Naive thymus-derived CD8-positive, alpha-beta T cell (primary cell): ENCODE measurements at places on chromosomes 16 and 17.
A peak's percentile ranks its signal among the peaks of the same experiment; 100 is the strongest.

DNA sequence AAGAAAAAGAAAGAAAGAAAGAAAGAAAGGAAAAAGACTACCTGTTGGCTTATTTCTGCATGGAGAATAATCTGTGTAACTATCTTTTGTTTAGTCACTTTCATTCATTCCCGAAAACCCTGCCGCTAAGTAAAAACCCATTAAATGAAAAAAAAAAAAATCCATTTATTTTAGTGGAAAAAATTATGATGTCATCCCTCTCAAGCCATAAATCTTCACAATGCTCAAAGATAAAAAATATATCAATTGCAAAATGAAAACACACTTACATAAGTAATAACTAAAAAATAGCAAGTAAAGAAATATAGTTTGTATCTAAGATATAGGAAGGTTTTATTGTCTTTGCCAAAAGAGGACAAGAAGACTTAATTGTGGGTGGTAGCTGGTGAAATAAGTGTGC, 46.5 kb upstream of the CPPED1 start:
- no peak for DNase-seq

DNA sequence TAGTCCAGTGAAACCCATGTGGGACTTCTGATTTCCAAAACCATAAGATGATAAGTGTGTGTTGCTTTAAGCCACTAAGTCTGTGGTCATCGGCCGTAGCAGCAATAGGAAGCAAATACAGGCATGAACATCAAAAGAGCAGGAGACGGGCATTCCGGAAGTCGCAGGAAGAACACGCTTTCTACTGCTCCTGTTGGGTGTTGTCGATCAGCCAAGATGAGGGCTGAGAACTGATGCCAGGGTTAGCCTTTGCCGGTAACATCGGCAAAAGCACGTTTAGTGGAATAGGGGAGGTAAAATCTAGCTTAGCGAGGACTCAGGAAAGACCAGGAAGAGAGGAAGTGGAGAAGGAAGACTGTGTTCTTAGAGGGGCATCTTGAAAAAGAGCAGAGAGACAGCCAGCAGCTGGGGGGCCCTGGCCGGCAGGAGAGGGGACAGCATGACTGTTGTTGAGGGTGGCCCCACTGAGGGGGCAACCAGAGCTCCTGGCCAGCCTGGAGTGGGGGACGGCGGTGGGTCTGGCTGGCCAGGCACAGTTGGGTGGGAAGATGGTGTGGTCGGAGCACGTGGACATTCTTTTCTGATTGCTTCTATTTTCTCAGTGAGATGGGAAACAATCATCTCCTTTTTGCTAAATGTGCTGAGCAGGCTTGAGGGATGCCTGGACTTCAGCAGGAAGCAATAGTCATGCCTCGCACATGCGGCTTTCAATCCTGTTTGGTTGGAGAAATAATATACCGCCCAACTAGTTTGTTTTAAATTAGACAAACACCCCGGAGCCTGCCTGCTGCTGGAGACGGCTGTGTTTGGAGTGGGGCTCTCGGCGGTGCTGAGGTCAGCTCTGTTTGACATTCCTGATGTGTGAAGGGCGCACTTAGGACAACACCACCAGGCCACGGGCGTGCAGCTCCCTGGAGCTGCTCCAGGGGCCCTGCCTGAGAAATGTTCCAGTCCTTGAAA, 109.9 kb downstream of the METRNL start:
- DNase-seq, result no peak

DNA sequence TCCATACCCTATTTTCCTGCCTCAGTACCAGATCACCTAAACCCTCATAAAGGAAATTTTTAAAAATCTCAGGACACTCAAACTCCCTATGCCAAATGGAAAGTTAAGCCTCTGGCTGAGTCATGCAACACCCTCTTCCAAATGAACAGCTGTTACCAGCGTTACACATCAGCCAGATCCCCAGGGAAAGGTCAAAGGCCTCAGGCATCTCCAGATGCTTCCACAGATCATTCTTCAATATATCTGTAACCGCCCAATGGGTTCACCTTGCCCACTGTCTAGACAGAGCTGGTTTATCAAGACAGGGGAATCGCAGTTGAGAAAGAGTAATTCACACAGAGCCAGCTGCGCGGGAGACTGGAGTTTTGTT, 29.1 kb upstream of the SHCBP1 start:
- DNase-seq, result no peak

- no peak for DNase-seq
Measured at GRCh38 chr16:19432429-19432828, 14.7 kb downstream of the TMC5 start.

DNA sequence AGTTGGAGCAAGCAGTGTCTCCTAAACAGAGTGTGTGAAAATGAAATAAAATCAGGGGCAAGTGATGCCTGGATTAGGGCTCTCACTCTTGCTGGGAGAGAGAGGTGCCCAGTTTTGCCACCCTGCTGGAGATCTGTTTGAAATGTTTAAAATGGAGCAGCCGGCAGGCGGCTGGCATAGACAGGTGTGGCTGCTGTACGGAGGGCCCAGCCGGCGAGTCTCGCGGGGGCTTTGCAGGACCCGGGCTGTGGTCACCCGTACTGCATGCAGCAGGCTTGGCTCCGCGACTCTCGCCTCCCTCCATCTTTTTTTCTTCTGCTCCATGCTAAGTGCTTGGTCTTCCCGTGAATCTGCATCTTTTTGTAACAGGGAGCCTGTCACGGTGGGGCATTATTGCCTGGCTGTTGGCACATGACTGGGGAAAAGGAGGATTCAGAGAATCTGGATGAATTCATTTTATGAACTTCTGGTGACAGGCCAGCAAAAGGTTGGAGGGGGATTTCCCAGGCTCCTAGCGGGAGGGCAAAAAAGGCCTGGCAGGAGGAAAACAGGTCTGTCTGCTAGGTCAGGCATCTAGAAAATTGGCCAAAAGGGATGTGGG, 1.8 kb downstream of the ZNRF1 start:
- DNase-seq, result no peak

DNA sequence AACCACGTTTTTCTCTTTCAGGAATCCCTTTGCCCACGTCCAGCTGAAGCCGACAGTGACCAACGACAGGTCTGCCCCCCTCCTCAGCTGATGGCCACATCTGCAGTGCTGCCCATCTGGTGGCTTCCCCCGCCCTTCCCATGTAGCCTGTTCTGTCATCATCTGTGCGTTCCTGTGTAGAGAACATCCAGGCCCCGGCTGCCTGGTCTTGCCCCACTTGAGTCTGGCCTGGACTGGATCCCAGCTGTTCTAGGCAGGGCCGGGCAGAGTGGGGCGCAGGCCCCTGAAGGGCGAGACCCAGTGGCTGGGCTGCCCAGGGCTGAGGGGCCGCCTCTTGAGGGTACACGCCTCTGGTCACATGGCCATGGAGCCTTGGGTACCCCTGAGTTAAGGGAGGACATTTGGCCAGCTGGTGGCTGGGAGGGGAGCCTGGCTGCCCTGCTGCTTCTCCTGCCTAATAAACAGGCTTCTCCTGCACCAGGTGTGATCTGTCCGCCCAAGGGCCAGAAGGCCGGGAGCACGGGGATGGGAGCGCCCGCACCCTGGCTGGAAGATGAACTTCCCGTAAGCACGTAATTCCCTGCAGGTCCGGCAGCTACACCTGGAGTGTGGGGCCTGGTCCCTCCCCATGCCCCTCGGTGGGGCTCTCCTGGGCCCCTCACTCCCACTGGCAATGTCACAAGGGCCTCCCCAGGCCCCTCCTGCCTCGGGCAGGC, 49.4 kb upstream of the PVALEF start:
- no peak for DNase-seq

GRCh38 chr17:1256699-1257098, 13.5 kb upstream of the BHLHA9 start:
- DNase-seq, result no peak

- DNase-seq, result no peak
Measured at GRCh38 chr17:32771396-32771795, 105.5 kb downstream of the MYO1D start.

DNA sequence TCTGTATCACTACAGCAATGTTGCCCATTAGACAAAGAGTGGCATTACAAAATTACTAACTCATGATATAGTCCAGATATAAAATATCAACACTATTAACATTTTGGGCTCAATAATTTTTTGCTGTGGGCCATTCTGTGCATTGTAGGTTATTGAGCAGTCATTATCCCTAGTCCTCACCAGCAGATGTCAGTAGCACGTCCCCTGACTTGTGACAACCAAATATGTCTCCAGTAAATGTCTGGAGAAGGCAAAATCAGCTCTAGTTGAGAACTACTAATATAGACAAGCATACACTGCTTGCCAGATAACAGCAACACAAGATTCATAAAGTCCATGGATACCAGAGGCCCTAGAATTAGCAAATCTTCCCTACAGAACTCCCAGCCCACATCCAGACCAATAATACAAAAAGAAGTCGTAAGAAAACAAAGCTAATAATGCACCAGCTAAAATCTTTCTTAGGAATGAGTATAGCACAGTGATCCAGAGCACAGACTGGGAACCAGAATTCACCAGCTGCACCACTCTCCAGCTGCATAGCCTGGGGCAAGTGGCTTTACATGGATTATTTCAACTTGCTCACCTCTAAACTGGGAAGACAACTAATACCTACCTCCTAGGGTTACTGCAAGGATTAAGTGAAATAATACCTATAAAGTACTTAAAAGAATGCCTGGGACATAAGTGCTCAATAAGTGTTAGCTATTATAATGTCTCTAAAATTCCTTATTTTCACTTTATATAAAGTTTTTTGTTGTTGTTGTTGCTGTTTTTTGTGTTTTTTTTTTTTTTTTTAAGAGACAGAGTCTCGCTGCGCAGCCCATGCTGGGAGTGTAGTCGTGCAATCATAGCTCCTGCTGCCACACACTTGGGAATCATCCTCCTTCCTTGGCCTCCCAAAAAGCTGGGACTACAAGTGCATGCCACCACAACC, 23.7 kb downstream of the HELZ start:
- no peak for DNase-seq

DNA sequence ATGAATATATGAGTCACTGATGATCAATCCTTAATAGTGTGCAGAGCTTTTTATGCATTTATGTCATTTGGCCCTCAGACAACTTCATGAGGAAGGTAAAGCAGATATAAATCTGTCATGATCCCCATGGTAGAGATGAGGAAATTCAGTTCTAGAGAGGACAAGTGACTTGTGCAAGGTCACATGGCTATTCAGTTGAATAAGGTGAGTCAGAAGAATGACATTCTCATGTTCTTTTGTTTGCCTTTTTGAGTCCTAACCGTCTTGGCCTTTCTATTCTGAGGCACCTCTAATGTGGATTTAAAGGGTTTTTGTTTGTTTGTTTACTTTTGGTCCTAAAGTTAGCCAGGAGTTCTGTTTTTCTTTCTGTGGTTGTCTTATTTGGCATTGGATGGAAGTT, 116.2 kb upstream of the ELAC2 start:
- DNase-seq, result no peak

DNA sequence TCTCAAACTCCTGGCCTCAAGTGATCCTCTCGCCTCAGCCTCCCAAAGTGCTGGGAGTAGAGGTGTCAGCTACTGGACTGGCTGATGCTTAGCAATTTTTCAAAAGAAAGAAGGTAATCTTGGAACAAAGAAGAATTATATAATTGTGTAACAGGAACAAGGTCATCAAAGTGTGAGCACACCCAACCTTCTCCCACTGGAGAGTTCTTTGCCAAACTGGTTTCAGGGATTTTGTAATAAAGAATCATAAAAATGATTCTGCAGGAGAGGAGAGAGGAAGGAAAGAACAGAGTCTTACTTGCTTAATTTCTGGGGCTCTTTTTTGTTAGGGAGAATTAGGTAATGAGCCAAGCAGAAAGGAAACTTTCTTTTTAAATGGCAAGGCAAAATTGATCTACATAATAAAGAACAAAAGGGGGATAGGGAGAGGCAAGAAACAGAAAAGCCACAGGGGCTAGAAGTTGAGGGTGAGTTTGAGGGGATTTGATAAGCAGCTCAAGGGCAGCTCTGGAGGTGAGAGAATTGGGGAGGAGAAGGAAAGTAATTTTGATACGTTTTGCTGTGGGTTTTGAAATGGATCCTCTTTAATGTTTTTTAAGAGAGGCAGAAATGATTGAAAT, 21.3 kb downstream of the CHD9NB start:
- no peak for DNase-seq

DNA sequence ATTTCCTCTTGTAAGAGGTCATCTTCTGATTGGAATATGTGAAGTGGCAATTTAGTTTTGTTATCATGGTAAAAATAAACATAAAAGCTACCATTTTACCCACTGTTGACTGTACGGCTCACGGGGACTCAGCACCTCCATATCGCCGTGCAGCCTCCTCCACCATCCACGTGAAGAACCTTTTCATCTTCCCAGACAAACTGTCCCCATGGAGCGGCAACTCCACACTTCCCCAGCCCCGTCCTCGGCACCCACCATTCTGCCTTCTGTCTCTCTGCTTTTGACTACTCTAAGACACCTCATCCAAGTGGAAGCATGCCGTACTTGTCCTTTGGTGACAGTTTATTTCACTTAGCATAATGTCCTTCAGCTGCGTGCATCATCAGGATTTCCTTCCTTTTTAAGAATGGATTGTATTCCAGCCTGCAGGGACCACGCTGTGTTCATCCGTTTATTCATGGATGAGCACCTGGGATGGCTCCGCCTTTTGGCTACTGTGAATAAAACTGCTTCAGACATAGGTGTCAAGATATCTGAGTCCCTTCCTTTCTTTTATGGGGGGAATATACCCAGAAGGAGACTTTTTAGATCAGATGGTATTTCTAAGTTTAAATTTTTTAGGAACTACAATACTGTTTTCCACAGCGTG, 14.3 kb downstream of the FBXO31 start:
- DNase-seq, result no peak

DNA sequence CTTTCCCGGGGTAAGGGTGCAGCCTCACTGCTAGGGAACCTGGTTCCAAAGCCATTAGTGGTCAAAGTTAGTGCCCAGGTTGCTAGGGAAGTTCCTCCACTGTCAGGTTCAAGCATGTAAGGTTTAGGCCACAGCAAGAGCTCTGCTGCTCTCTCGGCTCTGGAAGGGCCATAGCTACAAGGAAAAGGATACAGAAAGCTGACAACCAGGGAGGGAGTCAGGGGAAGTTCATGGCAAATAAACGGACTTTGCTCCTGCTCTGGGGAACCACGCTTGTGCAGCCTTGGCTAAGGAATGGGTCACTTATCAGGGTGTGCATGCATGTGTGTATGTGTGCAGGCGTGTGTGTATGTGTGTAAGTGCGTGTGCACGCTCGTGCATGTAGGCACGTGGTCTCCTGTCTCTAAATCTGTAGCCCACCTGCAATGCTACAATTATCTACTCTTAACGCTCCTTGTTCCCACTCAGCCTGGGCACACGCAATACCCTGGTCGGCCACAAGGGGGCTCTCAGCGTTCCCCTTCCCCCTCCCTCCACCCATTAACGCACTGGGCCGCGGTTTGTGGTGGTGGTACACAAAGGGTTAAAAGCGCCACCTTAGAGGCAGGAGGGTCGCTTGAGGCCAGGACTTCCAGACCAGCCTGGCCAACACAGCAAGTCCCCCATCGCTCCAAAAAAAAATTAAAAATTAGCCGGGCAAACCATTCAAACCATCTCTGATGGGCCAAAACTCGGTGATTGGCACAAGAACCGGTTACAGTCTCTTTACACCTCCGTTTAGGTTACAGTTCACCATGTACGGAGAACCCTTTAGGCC, 48.4 kb upstream of the KDM8 start:
- peak; percentile 64 for DNase-seq
